ENCODE measurements at places on chromosomes 11 and 22.

- no peak for DNase-seq
These were observed 363.7 kb upstream of the ISX start for GRCh38 chr22:34702279-34702678.

- no peak for DNase-seq
These were observed 71.0 kb downstream of the PACSIN2 start for GRCh38 chr22:42943981-42944380.

DNA sequence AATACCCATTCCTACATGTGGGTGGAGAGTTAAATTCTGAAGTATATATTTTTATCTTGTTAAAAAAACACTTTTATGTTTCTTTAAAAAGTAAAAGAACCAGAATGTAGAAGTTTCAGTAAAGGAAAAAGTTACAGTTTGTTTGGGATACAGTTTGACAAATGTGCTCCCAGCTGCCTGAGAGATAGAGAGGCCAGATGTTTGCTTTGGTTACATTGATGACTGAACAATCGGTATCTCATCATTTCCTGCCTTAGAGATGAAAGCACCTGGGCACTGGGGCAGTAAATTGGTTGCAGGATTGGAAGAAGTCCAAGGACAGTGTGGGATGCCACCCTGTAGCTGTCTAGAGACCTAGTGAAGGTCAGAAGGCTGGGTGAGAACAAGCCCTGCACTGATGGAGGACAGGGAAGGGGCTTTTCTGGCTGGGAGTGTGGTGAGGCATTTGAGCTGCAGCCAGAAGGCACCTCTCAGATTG is 16.6 kb downstream of the MED15 start:
- DNase-seq: no peak

- DNase-seq: no peak
These were observed 385.9 kb upstream of the ANO5 start for GRCh38 chr11:21806947-21807346.

DNA sequence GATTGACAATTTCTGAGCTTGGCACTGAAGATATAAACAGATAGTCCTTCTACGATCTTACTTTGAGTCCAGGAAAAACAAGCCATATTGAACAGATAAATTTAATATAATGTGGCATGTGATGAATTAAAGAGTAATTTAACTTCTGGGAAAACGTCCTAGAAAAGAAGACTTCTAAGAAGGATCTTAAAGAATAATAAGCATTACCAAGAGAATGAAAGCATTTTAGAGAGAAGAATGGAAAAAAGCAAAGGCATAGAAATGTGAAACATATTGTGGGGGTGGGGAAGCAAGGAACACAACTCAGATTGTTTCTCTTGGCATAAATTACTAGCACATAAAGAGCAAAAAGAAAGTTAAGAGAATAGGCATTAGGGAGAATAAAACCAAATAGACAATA is 5.4 kb downstream of the DDIAS start:
- DNase-seq: no peak

DNA sequence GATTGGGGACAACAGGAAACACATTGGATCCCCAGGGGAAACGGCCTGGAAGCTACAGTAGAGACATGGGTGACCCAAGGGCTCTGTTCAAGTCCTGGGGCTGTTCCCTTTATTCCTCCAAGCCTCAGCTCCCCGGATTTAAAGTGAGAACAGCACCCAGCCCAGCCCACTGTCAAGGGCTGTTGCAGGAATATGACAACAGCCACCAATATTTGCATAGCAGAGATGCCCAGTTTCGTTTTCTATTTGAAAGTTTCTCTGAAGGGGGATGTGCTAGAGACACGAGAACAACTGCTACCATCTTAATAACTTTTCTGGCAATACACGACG is 81.1 kb upstream of the WNT7B start:
- DNase-seq: no peak

GRCh38 chr11:7353100-7353499 is 101.4 kb downstream of the SYT9 start:
- DNase-seq: no peak

DNA sequence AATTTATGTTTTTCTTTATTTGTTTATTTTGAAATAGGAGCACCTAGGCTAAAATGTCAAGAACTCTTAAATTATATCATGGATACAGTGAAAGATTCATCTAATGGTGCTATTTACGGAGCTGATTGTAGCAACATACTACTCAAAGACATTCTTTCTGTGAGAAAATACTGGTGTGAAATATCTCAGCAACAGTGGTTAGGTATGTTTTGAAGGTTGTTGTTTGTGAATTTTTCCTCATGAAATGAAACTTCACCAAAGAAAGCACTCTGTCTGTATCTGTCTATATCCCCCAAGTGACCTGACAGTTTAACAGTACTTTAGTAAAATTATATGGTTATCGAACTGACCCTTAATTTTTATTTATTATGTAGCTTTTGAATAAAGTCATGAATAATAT is 12.8 kb downstream of the ATM start:
- no peak for DNase-seq

DNA sequence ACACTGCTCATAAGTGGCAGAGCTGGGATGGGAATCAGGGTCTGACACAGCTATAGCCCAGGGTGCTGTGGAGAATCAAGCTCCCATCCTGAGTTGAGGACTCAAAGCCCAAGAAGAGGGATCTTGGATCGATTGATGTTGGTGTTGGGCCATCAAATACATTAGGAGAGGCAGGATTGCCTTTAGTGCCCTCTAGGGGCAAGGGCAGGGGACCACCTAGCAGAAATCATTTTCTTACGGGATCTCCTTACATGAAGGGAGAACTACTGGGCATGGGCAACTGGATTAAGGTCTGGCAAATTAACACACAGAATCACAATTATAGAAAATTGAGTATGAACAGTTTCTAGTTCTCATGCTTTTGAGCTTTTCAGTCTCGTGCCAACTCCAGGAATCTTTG is 24.9 kb upstream of the EMSY start:
- no peak for DNase-seq

DNA sequence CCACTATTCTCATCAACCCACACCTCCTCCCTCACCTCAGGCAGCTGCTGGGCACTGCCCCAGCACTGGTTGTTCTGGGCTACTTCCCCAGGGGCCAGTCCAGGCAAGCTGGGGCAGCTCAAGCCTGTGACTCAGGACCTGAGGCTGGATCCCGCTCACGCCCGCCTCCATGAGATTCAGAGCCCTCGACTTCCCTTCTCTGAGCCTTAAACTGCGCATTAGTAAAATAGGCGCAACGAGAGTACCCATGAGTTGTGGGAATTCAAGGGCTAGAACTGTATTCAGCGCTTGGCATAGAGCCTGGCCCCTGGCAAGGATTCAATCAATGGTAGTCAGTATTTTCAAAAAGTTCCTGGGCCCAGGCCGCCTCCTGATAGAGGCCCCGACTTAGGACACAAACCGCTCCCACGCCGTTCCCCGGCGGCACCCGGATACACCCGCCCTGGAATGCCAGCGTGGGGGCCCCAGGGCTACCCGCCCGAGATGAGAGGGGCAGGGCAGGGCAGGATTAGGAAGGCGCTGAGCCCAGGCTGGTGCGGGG is 723 bp upstream of the CD82 start:
- no peak for DNase-seq

- DNase-seq: no peak
These were observed 1.2 kb upstream of the TIMP3 start for GRCh38 chr22:32800158-32800882.

DNA sequence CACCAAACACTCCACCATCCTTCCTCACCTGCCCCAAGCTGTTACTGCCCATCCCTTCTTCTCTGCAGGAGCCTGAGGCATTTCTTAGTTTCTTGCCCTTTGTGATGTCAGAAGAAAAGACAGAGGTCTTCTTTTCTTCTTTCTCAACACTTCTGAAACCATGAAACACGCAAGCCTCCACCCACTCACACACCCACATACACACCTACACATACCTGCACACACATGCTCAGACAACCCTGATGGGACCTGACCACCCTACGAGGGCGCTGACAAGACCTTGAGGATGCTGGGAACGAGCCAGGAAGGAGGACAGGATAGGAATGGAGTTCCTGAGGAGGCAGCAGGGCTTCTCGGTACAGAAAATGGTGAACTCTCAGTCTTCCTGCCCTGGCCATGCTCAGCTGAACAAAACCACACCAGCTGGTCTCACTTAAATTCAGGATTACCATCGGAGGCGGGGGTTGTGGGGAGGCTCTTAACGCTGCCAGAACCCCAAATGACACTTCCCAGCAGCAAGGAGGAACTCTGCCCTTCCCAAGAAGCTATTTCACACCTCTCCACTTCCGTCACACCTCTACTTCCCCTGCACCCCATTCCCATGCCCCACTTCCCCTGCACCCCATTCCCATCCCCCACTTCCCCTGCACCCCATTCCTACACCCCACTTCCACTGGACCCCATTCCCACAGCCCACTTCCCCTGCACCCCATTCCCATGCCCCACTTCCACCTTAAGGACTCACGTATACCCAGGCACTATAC is 41.0 kb downstream of the CSF2RB start:
- no peak for DNase-seq

DNA sequence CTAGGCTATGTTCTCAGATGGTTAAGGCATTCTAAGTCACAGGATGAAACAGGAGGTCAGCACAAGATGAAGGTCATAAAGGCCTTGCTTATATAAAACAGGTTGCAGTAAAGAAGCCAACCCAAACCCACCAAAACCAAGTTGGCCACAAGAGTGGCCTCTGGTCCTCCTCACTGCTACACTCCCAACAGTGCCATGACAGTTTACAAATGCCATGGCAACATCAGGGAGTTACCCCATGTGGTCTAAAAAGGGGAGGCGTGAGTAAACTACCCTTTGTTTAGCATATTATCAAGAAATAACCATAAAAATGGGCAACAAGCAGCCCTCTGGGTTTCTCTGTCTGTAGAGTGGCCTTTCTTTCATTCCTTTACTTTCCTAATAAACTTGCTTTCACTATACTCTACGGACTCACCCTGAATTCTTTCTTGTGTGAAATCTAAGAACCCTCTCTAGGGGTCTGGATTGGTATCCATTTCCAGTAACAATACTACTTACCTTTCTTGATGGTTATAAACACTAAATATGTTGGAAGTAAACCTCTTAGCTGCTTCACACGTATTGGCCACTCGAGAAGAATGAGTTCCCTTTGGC is 1237.9 kb downstream of the FAM181B start:
- DNase-seq: no peak

DNA sequence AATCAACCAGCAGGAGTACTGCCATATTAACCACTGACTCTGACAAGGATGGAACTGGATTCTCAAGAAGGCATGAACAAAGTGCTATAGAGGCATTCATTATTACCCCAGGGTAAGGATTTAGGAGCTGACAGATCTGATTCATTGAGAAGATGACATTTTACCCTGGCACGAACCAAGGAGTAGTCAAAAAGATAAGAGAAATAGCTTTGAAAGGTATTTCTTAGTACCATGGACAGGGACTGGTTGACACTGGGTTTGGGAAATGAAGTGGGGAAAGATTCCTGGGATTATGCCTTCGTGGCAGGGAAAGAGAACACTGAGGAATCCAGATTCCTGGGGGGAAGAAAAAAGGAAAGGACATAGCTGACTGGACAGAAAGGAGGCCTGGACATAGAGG is 5.1 kb upstream of the SAAL1 start:
- DNase-seq: no peak

- DNase-seq: no peak
These were observed 2.4 kb downstream of the IPO7 start for GRCh38 chr11:9386901-9387300.

- DNase-seq: no peak
These were observed 12.3 kb upstream of the ASRGL1 start for GRCh38 chr11:62324731-62325556.

DNA sequence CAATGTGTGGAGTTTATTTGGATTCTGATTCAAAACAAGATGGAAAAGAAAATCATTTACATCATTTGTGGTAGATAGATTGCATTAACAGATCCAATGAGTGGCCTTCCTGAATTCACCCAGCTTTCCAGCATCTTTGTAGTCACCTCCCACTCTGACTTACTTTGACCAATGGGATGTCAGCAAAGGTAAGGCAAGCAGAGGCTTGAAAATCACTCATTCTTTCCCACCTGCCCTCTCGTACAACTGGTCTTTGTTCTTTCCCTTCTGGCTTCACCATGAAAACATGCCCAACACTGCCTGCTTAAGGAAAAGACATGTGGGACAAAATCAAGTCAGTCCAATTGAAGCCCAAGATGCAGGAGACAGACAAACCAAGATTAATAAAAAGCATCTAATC is 202.1 kb downstream of the TTC28 start:
- no peak for DNase-seq

GRCh38 chr11:102824556-102824955 is 18.9 kb downstream of the MMP3 start:
- DNase-seq: no peak

- no peak for DNase-seq
These were observed 38.1 kb downstream of the CAPN1 start for GRCh38 chr11:65219930-65220213.

DNA sequence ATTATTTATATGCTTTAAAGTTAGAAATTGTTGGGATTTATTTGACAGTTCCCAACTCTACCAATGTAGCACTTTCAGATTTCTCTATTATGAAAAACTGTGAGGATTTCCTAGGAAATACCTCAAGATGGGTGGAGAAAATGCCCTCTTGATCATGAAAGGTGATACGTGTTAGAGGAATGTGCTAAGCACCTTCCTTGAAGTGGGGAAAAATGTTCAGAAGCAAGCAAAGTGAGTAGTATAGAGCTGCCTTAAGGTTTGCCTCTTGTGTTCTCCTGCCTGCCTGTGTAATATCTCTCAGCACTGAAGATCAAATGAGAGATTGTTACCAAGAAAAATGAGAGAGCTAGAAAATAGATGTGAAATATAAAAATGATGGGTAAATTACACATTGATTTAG is 58.2 kb downstream of the YAP1 start:
- no peak for DNase-seq

DNA sequence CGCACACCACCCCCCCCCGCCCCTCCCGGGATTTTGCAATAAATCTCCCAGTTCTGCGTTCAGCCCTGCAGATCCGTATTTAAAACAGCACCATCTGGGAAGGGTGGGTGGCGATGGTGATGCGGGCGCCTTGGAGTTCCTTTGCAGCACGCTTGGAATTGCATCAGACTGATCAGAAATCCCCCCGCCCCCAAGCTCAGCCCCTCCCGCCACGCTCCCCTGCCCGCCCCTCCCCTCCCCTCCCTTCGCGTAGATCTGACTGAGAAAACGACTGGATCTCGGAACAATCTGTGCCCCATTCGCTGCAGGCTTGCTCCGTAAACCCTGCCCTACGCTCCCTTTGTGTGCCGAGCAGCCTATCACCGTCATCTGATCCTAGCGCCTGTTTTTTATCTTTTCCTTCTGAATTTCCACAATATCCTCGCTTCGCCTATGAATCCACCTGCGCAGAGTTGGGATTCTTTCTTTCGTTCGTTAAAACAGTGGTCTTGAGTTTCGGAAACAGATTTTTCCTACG is 18.1 kb upstream of the BDNF start:
- no peak for DNase-seq
